OCI-M1 (cell line): ENCODE measurements at places on chromosomes 6 and 20.

- DNase-seq = peak; percentile 71
These were observed 109.3 kb upstream of the FAM83B start for GRCh38 chr6:54737247-54737646.

DNA sequence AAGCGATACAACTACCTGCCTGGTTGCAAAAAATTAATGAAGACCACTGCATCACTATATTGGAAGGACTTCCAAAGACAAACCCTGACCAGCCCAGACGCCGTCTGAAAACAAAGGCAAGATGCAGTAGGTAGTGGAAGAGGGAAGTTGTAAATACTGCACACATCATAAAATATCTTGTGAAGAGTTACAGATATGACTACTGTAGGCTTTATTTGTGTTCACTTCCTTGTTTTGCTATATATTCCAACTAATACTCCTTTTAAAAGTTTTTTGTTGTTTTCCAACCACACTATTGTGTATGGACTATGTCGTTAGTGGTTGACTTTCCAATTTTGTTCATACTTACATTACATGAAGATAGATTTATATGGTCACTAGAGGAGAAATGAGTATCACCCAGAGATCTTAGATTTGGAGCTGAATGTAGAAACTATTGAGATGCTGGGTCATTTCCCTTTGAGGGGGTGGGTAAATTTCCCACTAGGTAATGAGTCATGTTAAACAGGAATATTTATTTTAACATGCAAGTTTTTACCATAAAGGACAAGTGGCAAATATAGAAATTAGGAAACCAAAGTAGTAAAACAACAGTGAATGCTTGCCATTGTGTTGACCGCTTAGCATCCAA lies 16.6 kb upstream of the TXLNB start:
- DNase-seq = peak; percentile 41

- no peak for DNase-seq
These were observed 149.8 kb downstream of the SYCP2 start for GRCh38 chr20:59783641-59784010.

DNA sequence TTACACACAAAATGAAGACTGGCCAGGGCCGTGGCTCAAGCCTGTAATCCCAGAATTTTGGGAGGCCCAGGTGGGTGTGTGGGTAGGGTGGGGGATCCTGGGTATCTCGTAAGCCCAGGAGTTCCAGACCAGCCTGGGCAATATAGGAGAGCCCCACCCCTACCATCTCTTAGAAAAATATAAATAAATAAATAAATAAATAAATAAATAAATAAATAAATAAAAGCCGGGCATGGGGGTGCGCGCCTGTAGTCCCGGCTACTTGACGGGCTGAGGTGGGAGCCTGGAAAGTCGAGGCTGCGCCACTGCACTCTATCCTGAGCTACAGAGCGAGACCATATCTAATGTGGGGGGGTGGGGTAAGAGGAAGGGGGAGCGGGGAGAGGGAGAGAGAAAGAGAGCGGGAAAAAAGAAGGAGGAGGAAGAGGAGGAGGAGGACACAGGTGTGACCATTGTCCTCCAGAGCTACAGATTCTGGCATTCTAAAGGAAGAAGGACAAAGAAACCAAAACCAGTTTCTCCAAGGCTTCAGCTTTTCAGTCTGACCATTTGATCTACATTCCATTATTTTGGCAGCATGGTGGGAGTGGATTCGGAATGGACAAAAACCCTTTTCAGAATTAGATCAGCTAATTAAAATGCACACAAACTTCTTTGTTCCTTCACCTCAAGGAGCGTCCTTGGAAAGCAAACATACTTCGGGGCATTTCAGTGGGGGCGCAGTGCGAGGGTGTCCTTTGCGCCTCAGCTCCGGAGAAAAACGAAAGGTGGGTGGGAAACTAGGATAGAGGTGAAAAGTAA lies 577 bp upstream of the C6orf141 start:
- DNase-seq = no peak

DNA sequence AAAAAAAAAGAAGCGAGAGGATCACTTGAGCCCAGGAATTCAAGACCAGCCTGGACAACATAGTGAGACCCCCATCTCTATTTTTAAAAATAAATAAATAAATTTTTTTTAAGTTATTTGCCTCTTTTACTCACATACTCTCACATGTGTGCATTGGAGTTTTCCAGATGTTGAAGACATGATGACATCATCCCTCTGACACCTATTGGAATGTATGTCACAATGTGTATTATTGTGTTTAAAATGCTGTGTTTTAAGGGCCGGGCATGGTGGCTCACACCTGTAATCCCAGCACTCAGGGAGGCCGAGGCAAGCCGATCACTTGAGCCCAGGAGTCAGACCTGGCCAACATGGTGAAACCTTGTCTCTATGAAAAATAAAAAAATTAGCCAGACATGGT lies 17.8 kb upstream of the BTN1A1 start:
- no peak for DNase-seq

DNA sequence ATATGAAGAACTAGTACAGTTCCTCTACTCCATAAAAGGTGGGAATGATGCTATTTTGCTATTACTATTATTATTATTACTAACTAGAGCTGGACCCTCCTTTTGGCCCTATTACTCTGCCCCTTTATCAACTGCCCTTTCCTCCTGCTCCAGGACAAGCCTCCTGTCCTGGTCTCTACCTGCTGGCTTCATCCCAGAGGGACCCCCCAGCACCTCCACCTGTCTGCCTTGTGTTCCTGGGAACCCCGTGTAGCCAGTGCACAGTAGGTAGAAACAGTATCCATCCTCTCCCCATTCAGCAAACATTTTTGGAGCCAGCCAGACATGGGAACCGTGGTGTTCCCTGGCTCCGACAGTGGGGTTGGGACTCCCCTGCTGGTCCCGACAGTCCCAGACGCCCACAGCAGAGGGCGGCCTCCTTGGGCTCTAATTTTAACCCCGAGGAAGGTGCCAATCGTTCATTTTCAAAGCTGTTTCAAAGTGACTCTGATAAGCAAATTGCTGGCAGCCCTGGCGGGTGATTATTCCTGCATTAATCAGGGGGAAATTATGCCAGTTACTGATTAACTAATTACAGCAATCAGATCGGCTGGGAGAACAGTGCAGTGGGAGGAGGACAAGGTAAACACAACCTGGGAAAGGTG lies 44.2 kb upstream of the MDGA1 start:
- peak; percentile 61 for DNase-seq

DNA sequence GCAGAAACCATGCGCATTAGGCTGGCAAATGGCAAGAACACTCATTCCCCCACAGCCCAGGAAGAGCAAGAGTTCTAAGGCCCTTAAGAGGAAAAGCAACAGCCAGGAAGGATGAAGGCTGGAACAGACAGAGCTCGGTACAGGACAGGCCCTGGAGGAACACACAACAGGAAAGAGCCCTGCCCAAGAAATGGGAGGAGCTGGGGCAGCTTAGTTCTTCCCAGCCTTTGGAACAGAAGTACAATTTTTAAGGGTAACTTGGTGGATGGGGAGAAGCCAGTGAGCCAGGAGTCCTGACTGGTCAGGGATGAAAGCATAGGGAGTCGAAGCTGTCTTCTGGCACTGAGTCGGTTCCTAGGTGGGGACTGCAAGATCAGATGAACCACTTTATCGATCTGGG lies 32.4 kb downstream of the OR2B2 start:
- no peak for DNase-seq

GRCh38 chr20:10291568-10292248 lies 73.1 kb downstream of the SNAP25 start:
- DNase-seq = no peak

GRCh38 chr6:167136376-167136775 lies 13.5 kb downstream of the CCR6 start:
- no peak for DNase-seq

GRCh38 chr6:82013561-82014530 lies 233.7 kb downstream of the IBTK start:
- DNase-seq = no peak
